ENCODE measurements at places on chromosomes 1 and 21.

- no peak for DNase-seq
Measured at GRCh38 chr1:61426254-61426653, 298.7 kb downstream of the TM2D1 start.

DNA sequence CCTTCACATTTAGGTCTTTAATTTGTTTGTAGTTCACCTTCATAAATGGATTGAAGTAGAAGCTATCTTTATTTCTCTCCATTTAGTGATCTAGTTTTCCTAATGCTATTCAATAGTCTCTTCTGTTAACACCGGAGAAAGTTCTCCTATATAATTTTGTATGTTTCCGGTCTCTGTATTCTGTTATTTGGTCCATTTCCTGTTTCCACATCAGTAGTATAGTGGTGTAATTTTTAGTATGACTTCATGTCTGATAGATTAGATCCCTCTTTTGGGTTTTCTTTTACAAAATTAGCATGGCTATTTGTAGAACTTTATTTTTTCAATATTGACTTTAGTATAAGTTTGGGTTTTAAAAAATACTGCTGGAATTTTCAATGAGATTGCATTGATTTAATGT is 41.6 kb upstream of the PKP1 start:
- DNase-seq = no peak

DNA sequence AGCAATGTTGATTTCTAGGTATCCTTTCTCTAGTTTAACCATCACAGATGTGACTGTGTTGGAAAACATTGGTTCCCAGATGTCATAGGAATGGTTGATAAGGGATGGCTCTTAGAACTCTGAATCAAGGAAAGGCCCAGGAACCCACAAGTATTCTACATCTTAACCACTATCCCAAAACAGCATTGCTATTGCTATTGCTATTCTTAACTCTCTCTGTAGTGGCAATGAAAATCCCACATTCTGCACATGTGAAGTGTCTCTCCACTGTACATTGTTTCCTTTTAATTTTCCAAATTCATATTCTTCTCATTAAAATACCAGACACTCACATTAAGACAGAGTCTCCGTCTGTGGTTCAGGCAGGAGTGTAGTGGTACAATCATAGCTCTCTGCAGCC is 420.4 kb upstream of the RUNX1 start:
- DNase-seq = no peak

- no peak for DNase-seq
Measured at GRCh38 chr21:16620786-16621320, 891.1 kb downstream of the USP25 start.

DNA sequence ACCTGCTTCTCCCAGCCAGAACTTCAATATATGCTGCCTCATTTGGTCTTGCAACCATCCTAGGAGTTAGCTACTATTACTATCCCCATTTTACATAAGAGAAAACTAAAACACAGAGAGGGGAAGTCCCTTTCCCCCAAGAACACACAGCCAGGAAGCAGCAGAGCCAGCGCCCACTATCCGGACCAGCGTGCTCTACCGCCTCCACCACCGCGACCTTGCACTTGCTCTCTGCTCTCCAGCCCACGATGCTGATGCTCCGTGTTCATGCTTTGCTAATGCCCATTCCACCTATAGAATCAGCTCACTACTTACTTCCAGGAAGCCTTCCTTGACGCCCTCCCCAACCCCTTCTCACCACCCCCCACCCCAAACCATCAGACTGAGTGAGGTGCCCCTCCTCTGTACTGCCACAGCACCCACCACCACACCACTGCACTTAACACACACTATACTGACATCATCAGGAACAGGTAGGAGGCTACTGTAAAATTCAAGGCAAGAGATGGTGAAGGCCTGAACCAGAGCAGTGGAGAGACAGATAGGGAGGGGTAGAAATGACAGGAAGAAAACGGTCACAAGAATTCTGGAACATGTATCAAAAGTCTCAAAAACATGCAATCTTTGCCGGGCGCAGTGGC is 9.4 kb downstream of the TMEM53 start:
- peak; percentile 18 for DNase-seq

GRCh38 chr1:99645203-99645602 is 710 bp upstream of the PALMD start:
- DNase-seq = no peak

GRCh38 chr1:33149453-33150190 is 32.2 kb downstream of the TRIM62 start:
- DNase-seq = no peak

DNA sequence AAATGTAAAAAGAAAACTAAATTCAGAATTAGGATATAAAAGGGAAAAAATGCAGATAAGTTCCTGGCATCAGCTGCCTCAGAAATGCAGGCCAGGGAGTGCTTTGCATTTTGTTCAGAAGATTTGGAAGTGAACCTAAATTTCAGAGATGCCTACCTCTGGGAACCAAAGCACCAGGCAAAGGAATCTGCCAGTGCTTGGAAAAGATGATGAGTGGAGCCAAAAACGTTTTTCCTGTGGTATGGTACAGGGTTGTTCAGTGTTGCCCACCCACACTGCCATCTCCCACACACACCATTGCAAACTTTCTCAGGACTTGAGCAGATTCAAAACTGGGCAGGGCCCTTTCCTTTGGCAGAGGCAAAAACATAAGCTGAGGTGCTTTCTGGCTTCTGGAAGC is 349.5 kb downstream of the TGFB2 start:
- DNase-seq = no peak

DNA sequence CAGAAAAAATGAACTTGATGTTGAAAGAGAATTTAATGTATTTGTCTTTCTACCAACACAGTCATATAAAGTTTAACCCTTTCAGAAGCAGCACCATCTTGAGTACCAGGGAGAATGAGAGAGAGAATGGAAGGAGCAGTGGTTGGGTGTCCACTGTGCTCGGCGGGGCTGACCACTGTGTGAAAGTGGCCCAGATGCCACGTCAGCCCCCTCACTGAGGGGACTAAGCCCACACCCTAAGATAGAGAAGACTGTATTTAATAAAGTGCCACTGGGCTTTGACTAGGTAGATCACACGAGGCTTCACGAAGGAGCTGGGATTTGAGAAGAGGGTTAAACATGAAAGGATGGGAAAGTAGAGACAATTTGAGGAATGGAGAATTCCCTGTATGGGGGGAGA is 31.2 kb downstream of the BATF3 start:
- DNase-seq = no peak

Measured in activated T-cell treated with anti-CD3 and anti-CD28 coated beads for 24 hours (primary cell).